ENCODE measurements at places on chromosomes 16 and 17. TPM values are rescaled to one million over a fixed set of nuclear protein-coding genes. Genes with fewer than 3 reads are reported as not detected.

DNA sequence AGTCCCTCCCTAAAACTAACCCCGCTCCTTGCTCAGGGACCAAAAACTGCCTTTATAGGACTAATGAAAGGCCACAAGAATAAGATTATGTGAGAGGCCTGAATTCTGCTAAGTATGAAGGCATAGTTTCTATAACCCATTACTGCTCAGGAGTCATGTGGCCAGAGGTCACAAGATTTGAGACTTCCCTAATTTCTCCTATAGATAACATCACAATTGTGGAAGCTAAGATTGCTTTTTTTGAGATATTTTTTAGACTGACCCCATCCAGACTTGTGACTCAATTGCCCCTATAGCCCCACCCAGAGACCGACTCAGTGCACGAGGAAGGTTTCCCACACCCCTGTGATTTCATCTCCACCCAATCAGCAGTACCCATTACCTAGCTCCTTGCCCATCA is 504.1 kb upstream of the GOT2 start:
- DNase-seq, result no peak

DNA sequence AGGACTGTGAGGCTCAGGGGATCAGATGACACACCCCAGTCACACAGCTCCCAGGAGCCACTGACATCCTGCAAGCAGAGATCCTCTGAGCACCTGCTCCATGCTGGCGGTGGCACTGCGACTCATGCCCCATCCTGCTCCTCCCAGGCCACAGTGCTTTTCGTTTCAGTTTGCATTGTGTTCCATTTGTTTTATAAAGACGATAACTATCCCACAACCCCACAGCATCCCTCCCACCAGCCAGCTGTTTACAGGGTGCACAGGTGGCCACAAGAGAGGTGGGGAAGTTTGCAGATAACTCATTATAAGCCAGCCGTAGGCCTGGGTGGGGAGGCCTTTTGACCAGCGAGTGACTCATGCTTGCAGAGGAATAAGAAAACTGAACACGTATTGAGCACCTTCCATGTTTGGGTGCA is 28.2 kb downstream of the BCO1 start:
- DNase-seq, result no peak

DNA sequence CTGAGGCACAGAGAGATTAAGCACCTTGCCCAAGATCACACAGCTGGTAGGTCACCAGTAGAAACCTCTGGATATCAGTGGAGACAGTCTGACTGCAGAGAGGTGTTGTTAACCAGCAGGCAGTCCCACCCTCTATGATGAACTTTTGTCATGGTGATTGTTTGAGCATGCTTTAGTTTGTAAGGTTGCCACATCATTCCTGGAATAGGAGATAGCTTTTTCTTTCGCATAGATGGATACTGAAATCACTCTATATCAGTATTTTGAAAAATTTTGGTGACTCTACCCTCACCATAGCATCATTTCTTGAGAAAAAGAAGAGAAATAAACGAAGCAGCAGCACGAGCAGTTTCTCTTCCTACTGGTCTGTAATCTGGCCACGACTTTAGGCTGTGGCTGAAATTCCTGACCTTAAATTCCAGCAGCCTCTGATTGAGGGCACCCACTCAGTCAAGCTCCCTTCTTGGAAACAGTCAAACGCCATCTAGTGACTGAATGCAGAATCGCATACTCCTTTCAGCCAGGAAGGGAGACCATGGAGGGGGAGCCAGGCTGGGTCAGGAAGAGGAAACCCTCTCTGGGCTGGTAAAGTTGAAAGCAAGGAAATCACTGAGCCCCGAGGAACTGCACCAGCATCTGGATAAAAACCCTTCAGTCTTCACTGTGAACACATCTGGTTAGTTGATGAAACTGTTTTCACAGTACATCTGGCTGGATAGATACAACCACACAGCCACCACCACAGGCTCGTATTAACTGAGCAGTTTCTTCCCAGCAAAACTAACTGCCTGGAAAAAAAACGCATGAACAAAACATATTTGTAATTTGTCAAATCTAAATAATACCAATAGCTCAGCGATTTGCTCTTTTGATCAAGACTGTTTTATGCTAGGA is 108.5 kb upstream of the XYLT1 start:
- peak; percentile 80 for DNase-seq

DNA sequence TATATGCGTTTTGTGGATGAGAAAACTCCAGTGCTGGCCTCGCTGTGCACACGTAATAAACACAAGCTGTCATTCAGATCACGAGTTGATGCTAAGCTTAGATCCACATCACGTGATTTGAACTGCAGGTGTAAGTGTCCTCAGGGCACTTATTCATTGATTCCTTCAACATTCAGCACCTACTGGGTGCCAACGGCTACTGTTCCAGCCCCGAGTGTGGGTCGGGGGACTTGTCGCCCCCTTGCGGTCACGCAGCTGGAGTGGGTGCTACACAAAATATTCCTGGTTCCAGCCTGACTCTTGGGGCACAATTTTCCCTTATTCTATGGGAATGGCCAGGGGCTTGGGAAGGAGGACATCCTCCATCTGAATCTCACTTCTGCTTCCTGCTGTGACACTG is 29.9 kb upstream of the GINS2 start:
- DNase-seq, result no peak

DNA sequence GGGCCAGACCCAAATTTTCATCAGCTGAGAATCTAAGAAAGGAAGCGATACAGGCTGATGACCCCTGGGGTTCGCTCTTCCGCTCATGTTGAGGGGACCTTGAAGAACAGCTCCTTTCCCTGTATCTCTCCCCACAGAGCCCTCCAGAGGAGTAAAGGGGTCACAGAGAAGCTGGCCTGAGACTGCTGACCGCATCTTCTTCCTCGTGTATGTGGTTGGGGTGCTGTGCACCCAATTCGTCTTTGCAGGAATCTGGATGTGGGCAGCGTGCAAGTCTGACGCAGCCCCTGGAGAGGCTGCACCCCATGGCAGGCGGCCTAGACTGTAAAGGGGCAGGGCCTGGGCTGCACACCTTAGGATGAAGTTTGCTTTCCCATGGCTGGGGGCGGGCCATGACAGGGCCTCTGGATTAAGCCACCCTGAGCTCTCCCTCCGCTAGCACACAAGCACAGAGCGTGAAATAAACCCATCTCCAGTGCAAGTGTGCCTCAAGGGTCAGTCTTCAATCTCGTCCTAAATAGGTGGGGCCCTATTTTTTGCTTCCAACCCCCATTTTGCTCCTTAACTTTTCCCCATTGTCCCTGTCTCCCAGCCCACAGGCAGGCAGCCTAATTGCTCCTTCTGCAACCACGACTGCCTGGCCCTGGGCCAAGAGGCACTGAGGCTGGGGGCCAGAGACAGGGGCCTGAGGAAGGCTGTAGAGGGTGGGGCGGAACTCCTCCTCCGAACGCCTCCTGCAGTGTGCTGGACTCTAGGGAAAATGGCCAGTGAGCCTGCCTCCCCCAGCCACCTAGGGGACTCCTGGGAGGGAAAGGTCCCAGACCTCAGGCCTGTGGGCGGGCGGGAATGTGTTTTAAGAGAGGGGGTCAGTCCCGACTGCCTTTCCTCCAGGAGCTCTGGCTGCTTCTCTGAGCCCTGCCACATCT is 3.6 kb downstream of the ZACN start:
- DNase-seq, result no peak

ARL5C gene
- polyA plus RNA-seq, result not detected

TNFRSF17 gene
- 0.27 TPM for polyA plus RNA-seq

MYH1 gene
- polyA plus RNA-seq, result 8.9 TPM

Measured in muscle of arm (tissue), 14 donors.